Upper lobe of left lung (tissue), 6 donors: ENCODE measurements at places on chromosomes 16 and 17. TPM values are rescaled to one million over a fixed set of nuclear protein-coding genes. Genes with fewer than 3 reads are reported as not detected.
A peak's percentile ranks its signal among the peaks of the same experiment; 100 is the strongest.

DNA sequence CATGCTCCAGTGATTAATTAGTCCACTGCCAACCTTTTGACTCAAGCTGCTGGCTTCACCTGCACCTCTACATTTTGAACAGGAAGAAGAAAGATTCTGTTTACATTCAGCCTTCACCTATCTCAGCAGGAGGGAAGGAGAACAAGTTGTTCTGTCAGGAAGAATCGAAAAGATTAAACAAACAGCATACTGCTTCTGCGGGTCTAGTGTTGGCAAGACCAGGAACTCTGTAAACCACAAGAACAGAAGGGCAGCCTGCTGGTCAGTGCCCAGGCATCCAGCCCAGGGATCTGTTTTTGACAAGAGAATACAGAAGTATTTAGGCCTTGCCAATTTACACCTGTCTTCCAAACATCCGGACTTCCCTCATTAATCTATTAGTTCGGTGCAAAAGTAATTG is 189.7 kb downstream of the CHD9NB start:
- no peak overlapping the region for H3K4me3 ChIP-seq
- no peak for DNase-seq
- H3K4me1 ChIP-seq = no peaks in the 10 kb centered on the region
- no peaks in the 10 kb centered on the region for H3K27me3 ChIP-seq
- H3K36me3 ChIP-seq = no peaks in the 10 kb centered on the region

DNA sequence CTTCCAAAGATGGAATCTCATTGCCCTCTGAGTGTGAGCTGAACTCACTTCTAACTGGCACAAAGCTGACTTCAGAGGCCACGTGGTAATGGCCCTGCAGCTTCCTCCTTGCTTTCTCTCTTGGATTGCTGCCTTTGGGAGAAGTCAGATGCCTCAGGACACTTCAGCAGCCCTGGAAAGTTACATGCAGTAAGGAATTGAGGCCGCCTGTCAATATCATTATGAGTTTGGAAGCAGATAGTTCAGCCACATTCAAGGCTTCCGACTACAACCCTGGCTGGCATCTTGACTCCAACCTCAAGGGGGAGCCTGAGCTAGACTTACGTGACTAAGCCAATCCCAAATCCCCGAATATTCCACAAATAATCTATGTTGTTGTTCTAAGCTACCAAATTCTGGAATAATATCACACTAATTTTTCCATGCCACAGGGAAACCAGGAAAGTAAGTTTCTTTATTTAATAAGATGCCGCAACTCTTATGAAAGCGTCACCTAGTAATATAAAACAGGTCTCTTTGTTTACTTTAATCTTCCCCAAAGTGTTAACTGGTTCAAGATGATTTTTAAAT is 13.6 kb downstream of the CEP20 start:
- H3K36me3 ChIP-seq = peaks cover 28% of the 10 kb centered on the region
- no peaks in the 10 kb centered on the region for H3K27me3 ChIP-seq
- H3K27ac ChIP-seq = peak overlapping the region; percentile 62
- peaks cover 15% of the 10 kb centered on the region for H3K4me1 ChIP-seq

DNA sequence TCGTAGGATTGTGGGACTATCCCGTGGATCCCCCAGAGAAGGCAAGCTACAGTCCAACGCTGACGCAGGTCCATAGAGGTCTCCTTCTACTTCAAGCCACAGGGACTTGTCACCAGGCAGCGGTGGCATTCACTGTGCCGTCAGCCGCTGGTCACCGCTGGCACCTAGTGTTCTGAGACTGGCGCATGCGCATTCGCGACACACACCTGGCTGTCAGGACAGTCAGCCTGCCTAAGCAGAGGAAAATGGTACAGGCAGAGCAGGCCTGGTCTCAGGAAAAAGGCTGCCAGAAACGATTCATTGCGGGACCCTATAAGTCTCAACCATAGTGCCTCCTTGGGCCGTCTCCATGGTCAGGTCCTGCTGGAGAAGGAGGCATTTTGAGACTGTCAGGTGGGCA is 138.0 kb upstream of the WSB1 start:
- H3K4me3 ChIP-seq = no peak overlapping the region
- no peak for DNase-seq
- no peak overlapping the region for H3K27ac ChIP-seq

- peak overlapping the region; percentile 19 for H3K4me3 ChIP-seq
- no peak overlapping the region for H3K27ac ChIP-seq
- no peaks in the 10 kb centered on the region for H3K36me3 ChIP-seq
Observed at GRCh38 chr17:1908699-1909309, 79.0 kb downstream of the RPA1 start.

Gene ZNF646
- total RNA-seq = 40.9 TPM

Gene POLDIP2
- total RNA-seq = 50.3 TPM

Gene LDHD
- 14.4 TPM for total RNA-seq
